Breast epithelium (tissue), 4 donors: ENCODE measurements at places on chromosomes 12 and 14. TPM values are rescaled to one million over a fixed set of nuclear protein-coding genes. Genes with fewer than 3 reads are reported as not detected.
A peak's percentile ranks its signal among the peaks of the same experiment; 100 is the strongest.

GPHN gene
- total RNA-seq = 39.0 TPM

DNA sequence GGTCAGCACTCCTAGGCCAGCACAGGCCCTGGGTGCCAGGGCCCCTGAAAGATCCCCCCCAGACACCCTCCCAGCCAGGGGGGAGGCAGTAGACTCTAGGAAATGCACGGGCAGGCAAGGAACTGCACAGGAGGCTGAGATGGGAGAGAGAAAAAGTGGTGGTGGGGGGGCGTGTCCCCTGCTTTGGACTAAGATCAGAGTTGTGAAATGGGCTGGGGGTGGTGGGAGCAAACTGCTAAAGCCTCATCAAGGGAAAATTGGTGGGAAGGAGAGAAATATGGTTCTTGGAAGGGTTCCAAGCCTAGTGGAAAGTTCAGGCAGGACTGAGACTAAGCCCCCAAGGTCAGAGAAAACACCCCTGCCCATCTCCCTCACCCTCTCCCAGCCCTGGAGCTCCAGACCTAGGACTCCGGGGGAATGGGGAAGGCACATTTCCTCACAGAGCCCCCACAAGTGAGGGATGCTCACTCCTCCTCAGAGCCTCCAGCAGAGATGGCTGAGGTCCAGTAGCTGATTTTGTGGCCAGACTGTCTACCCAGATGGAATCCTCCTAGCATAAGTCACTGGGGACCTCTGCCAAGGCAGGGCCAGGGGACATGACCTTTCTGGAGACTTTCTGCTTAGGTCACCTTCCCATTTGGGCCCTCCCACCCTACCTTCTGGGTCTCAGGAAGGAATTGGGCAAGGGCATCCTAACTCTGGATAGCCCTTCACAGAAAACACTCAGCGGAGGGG is 29.8 kb downstream of the FIGNL2 start:
- DNase-seq = no peak

- DNase-seq = peak; percentile 23
Measured at GRCh38 chr12:7935590-7936581, at the start of gene SLC2A3. TSS of gene SLC2A3 (minus strand) at chr12:7936187. CDS start at chr12:7936034, 153 bp downstream.

- no peak for DNase-seq
Measured at GRCh38 chr14:49050822-49051221, 535.4 kb downstream of the RPS29 start.

DNA sequence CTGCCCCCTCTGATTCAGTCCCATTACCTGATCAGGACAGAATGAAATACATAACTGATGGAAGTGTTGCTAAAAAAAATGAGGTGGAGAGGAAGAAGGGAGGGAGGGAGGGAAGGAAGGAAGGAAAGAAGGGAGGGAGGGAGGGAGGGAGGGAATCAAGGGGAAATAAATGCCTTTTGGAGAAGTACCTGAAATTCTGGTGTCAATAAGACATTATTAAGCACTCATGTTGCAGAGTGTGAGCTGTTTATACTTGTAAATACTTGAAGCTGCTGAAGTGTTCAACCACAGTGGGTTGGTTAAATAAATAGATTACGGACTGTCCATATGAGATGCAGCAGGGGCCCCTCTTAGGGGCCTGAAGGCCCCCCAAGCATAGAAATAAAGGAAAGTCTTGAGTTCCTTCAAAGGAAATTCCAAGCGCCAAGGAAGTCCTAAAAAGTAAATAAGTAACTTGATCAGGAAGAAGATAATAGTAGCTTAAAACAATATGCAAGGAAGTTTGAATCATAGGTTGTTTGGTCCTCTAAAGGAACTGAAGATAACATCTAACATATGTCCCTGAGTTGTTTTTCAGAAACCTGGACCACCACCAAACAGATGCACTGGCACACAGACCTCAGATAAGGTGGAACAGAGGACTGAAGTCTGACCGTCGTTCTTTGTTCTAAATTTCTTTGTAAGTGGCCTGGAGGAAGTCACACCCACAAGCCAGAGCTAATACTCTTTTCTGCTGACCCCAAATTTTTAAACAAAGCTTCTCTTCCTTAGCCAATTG is 110.8 kb downstream of the SEC23A start:
- no peak for DNase-seq

USP15 gene
- 234 TPM for total RNA-seq

DNA sequence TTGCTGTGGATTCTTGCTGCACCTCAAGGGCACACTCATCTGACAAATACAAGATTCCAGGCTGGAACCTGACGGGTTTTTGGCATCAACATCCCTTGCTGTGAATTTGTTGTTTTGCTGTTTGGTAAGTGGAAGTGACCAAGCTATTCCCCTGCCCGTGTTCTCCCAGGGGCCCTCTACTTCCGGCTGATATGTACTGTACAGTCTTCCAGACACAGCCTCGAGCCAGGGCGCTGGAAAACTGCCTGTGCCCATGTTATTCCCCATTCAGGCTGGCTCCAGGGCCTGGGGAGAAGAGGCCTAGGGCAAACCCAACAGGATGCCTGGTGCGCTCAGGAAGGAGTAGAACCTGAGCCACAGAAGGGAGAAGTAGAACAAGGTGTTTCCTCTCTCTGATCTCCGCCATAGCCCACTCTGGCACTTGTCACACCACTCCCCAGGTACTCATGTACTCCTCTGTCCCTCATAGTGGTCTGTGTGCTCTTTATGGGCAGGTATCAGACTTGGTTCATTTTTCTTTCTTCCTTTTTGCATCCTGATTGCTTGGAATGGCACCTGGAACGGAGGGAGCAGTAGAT is 67.8 kb upstream of the LTA4H start:
- DNase-seq = no peak
